ENCODE measurements at places on chromosomes 7 and 10. TPM values are rescaled to one million over a fixed set of nuclear protein-coding genes. Genes with fewer than 3 reads are reported as not detected.

- DNase-seq = no peak
Observed at GRCh38 chr10:94043431-94043990, 49.8 kb downstream of the PLCE1 start.

GRCh38 chr10:5971315-5971832 is 6.0 kb downstream of the IL15RA start:
- DNase-seq = peak; percentile 85

The FAM25G gene
- total RNA-seq = not detected

DNA sequence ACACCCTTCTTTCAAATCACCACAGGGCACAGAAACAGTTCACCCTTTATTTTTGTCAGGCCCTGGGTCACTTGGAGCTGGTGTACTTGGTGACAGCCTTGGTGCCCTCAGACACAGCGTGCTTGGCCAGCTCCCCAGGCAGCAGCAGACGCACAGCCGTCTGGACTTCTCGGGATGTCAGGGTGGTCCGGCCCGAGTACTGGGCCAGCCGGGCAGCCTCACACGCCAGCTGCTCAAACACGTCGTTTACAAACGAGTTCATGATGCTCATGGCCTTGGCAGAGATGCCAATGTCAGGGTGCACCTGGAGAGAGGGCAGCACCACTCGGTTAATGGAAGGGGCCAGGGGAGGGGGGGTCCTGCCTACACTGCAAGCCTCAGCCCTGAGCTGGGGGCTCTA is 2.5 kb downstream of the H2BK1 start:
- DNase-seq = no peak

The SHTN1 gene
- 2.1 TPM for total RNA-seq

The CALHM1 gene
- not detected for total RNA-seq

- no peak for DNase-seq
Observed at GRCh38 chr10:896982-897381, 34.5 kb downstream of the LARP4B start.

DNA sequence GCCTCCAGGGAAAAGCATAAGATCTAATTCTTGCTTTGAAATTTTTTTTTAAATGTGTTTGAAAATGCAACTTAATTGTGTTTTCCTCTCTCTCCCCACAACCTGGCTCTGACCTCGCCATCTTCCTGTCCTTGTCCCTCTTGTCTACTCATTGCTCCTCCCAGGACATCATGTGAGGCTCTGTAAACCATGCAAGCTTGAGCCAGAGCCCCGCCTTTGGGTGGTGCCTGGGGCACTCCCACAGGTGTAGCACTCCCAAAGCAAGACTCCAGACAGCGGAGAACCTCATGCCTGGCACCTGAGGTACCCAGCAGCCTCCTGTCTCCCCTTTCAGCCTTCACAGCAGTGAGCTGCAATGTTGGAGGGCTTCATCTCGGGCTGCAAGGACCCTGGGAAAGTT is 9.8 kb upstream of the CDHR1 start:
- DNase-seq = no peak

- DNase-seq = no peak
Observed at GRCh38 chr10:58618158-58618676, 105.5 kb downstream of the BICC1 start.

DNA sequence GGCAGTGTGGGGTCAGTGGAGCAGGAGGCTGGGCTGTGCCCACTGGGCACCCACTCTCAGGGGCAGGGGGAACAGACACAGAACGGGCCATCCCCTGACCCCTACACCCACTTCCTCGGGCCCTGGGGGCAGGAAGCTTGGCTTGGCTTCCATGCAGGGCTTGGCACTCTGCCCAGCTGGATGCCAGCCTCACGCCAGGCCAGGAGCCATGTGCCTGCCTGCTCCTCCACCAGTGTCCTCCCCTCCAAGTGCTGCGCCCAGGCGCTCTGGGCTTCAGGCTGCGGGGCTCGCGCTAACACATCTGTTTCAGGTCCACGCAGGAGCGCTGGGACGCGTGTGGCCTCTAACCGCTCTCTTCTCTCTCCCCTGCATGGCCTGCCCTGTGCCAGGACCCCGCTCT is 12.7 kb downstream of the LDB3 start:
- DNase-seq = no peak

DNA sequence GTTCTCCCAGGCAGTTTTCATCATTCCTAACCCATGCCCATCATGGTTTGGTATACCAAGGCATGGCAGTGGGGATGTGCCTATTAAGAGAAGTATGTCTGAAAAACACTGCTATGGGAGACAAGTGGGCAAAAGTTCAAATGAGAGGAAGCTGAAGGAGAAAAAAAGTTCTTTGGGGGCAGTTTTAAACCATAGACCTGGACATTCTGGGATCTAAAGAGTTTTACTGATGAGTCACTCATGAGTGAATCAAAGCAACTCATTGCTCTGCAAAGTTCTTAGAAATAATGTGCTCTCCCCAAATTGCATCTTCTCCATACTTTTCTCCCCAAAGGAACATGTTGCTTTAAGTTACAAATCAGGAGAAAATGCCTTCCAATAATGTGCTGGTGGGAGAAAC is 256.9 kb upstream of the MTPN start:
- DNase-seq = no peak

The PHYHIPL gene
- total RNA-seq = not detected

DNA sequence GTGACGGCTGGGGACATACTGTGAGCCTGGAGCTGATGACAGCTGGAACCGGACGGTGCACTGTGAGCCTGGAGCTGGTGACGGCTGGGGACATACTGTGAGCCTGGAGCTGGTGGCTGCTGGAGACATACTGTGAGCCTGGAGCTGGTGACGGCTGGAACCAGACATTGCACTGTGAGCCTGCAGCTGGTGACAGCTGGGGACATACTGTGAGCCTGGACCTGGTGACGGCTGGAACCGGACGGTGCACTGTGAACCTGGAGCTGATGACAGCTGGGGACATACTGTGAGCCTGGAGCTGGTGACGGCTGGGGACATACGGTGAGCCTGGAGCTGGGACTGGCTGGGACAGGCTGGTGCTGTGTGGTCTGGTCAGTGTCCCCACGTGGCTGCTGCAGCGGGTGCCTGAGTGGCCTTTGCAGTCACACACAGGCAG is 47.9 kb downstream of the PTPRN2 start:
- DNase-seq = no peak

- peak; percentile 15 for DNase-seq
Observed at GRCh38 chr7:7816084-7816483, 97.7 kb upstream of the RPA3 start.

- DNase-seq = no peak
Observed at GRCh38 chr10:61452655-61453641, at the start of gene TMEM26. TSS of gene TMEM26 (minus strand) at chr10:61453381. CDS start at chr10:61453081, 300 bp downstream.

- no peak for DNase-seq
Observed at GRCh38 chr10:1425879-1426278, 311.4 kb downstream of the ADARB2 start.

The ATOH7 gene
- total RNA-seq = not detected

GRCh38 chr7:12719981-12720865 is 32.8 kb downstream of the ARL4A start:
- peak; percentile 76 for DNase-seq

The TLX1 gene
- total RNA-seq = not detected
